ENCODE measurements at places on chromosomes 7 and 10. TPM values are rescaled to one million over a fixed set of nuclear protein-coding genes. Genes with fewer than 3 reads are reported as not detected.

AGFG2 gene
- total RNA-seq: 10.2 TPM

- no peak for DNase-seq
These were observed 18.1 kb downstream of the STRA8 start for GRCh38 chr7:135251496-135252391.

DNA sequence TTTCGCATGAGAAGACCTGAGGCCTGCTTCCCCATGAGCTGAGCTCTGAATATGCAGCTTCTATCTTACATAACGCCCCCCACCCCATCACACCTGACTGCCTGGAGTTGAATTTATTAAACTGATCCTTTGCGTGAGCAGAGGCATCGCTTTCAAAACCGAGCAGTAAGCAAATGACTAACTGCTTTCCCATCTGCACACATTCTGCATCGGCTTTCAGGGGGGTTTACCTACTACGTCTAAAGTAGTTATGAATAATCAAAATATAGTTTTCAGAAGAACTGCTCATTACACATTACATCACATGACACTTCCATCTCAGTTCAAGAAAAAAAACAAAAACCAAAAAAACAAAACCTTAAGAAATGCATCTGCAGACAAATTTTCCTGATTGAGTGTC, 54.7 kb upstream of the EGR2 start:
- DNase-seq: no peak

PLAU gene
- total RNA-seq: 169 TPM

DNA sequence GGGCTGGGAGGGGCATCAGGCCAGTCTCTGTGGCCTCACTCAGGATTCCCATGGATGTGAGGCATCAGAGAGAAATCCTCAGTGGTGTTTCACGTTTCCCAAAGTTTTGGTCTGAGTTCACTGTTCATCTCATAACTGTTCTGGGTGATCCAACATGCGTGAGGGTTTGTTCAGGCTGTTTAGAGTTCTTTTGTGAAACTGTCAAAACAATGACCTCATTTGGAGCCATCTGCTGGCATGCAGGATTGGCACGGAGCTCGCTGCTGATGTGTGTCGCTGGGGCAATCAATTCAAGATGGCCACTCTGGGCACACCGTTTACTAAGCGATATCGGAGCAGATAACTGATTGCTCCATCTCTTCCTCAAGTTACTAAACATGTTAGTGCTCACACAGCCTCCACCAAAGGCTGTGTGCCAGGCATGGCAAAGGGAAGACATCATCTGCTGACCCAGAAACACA, 365.6 kb downstream of the WDR11 start:
- peak; percentile 50 for DNase-seq

DNA sequence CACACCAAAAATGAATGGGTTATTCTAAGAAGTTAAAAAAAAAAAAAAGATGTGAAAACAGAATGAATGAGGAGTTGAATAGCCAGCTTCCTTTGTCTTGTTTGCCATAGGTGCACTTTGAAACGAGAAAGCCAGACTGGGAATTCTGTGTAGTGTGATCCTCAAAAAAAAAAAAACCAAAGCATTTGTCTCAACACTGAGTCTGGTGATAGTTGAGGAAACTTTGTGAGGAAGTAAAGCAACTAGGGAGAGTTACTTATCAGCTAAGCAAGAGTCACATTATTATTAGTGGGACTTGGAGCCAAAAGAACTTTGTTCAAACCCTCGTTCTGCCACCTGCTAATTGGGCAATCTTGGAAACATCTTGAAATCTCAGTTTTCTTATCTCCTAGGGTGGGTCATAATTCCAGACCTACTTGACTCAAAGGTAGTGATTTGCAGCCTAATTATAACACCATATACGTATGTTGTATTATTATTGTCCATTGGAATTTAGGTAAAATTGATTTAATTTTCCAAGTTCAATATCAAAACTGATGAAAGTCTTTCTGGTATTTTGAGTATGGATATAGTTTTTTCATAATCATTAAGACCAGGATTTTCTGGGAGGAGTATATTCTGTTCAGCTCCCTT, 99.8 kb upstream of the GJD4 start:
- no peak for DNase-seq

- DNase-seq: no peak
These were observed 187.7 kb downstream of the TNS3 start for GRCh38 chr7:47394216-47394615.

DNA sequence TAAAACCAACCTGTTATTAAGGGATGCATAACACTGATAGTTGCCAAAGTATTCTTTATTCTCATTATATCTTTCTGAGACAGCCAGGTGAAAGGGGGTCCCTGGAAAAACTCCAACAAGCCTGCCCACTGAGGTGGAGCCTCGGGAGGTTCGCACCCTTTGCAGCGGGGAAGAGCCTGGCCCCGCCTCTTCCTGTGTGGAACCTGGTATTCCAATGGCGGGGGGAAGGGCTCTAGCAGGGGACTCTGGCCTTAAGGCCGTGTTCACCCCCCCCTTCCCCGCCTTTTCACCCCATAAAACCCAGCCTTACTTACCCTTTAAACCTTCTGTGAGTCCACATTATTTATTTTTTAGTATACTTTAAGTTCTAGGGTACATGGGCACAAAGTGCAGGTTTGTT, 62.4 kb upstream of the PDK4 start:
- DNase-seq: no peak

PLEKHS1 gene
- not detected for total RNA-seq

- DNase-seq: no peak
These were observed 111.1 kb upstream of the NPY start for GRCh38 chr7:24172856-24173255.

- no peak for DNase-seq
These were observed 131.6 kb downstream of the CD36 start for GRCh38 chr7:80770061-80770460.

ZNF485 gene
- 1.9 TPM for total RNA-seq

GNAT3 gene
- not detected for total RNA-seq

NEURL1 gene
- total RNA-seq: not detected

GRCh38 chr7:4065190-4065589, 616.9 kb upstream of the FOXK1 start:
- no peak for DNase-seq

DNA sequence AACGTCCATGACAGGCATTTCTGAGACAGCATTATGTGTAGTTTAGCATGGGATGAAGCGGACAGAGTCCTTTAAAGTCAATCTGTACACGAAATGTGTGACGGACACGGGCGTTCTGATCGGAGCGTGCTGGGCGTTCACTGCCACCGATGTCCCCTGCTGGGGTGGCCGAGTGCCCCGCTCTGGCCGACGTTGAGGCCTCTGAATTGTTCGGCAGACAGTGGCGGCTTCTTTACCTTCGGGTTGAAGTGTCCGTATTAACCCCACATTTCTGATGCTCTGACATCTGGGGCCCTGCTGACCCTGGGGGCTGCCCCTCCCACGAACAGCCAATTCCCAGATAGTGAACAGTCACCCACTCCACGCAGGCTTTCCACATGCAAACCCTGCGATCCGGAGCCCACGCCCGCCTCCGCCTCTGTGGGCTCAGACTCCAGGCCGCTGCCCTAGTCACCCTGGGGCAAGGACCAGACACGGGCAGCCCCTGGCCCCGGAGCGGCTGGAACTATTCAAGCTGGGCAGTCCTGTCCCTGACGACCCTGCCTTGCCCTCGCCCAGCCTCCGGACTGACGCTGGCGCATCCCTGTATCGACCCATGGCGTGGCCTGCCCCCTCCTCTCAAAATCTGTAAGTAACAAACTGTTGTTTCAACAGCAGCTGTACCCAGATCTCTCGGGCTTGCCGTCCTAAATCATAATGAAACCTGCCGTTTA, 445.7 kb downstream of the PTPRN2 start:
- no peak for DNase-seq

- peak; percentile 2 for DNase-seq
These were observed 217.8 kb upstream of the AGK start for GRCh38 chr7:141333459-141333858.

GRCh38 chr7:23742051-23742450, 32.0 kb downstream of the STK31 start:
- no peak for DNase-seq

GRCh38 chr10:78851647-78852046, 217.1 kb upstream of the ZMIZ1 start:
- no peak for DNase-seq

DNA sequence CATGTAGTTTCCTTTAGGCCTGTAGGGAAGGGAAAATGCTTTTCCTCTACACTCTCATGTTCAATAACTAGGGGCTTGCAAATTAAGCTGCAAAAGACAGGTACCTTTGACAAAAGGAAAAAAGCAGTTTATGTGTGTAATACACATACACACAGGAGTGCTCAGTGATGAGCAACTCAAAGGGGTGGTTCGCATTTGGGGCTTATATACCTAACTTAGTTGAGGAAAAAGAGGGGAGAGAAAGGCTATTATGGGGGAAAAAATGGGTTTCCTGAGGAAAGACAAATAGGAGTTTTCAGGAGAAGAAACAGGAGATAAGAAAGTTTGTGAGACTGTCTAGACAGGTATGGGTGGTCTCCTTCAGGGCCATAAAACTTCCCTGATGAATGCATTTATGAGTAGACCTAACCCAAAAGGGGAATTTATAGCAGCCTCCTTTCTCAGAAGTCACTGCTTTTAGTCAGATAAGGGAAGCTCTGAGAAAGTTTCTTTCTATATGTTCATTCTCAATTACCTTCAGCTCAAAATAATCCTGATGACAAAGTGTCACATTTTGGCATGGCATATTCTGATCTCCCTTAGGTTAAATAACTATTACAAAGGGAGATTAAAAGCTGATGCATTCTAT, 55.2 kb upstream of the EZH2 start:
- DNase-seq: no peak

DNA sequence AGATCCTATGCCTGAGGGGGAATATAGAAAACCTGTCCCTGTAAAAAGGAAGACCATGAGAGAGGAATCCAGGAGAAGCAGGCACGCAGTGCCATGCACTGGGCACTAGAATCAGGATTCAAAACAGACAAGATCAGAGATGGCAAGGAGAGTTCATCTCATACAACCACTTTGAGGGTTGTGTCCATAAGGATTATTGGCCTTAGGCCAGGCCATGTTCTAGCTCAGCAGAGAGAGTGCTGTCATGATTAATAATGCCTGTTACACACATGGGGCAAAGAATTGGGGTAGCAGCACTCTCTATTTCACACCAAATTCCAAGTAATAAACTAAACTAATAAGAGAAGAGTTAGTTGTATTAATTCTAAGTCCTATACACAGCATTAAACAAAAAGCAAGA, 29.1 kb downstream of the EZH2 start:
- no peak for DNase-seq

- no peak for DNase-seq
These were observed 52.8 kb downstream of the NAMPT start for GRCh38 chr7:106231856-106232490.

- no peak for DNase-seq
These were observed 255.3 kb downstream of the STK31 start for GRCh38 chr7:23965296-23965695.

GRCh38 chr7:124187962-124188361, 155.1 kb upstream of the TMEM229A start:
- DNase-seq: no peak

GRCh38 chr7:150432915-150433892, 17.2 kb upstream of the GIMAP8 start:
- no peak for DNase-seq

GRCh38 chr10:103612462-103613365, 119.2 kb downstream of the NEURL1 start:
- DNase-seq: no peak

DNA sequence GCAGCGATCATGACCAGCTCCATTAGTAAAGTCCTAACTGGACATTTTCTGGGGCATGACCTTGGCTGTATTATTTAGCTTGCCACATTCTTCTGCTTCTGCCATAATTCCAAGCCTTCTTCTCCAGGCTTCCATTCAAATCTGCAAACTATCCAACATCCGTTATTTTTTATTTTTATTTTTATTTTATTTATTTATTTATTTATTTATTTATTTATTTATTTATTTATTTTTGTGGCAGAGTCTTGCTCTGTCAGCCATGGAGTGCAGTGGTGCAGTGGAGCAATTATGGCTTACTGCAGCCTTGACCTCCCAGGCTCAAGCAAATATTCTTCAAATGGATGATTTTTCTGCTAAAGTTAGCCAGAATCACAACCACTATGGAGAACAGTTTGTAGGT, 187.2 kb upstream of the CDK1 start:
- DNase-seq: no peak

DNA sequence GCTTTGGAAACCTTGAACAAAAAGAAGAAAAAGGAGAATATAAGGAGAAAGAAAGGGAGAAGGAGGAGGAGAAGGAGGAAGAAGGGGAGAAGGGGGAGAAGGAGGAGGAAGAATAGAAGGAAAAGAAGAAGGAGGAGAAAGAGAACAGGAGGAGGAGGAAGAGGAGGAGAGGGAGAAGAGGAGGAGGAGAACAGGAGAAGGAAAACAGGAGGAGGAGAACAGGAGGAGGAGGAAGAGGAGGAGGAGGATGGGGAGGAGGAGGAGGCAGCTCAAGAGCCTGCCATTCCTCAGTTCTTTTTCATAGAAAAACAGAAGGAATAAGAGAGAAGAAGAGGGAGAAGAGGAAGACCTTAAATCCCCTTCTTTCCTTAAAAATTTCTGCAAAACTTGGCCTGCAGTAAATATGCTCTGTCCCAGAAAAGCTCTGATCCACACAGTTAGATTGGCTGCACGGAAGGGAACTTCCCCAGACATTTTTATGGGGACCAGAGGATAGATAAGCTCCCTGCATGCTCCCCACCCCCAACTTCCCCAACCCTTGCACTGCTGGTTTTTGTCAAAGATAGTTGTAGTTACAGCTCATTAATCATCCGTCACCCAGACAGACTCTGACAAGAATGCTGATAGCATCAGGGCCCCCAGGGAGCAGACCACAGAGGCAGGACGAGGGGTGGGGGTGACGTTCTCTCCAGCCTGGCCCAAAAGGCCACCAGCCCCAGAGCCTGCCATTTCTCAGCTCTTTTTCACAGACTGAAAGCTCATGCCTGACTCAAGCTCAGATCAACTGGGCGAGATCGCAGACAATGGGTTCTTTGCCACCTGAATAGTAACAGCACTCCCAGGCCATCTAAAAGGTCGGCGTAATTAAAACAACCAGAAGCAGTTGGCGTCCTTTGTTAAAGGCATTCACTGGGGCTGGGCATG, 34.5 kb upstream of the LYZL1 start:
- DNase-seq: no peak

- DNase-seq: no peak
These were observed 49.3 kb upstream of the ZNF716 start for GRCh38 chr7:57400531-57401155.

SVOPL gene
- total RNA-seq: not detected

- no peak for DNase-seq
These were observed 8.0 kb downstream of the KMT2E start for GRCh38 chr7:105021967-105022366.

DNA sequence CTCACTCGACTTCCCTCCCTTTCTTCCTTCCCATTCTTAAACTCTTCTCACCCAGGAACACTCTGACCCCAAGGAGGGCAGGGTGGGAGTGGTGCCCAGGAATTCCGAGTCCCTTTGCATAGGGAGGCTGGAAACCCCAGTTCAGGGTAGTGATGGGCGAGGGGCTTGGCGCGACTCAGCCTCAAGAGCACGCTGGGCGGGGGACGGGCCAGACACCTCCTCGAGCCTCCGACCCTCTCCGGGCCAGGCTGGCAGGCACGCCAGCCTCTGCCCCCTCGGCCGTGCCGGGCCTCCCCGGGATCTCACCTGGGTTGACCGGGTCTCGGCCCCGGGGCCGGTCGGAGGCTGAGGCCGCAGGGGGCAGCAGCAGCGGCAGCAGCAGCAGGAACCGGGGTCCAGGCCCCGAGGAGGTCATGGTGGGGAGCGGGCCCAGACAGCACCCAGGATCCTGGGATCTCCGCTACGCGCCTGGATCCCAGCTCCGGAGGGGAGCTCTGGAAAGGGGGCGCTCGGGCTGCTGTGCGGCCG, 457 bp downstream of the PLOD3 start:
- DNase-seq: no peak

GRCh38 chr7:67620216-67620933, 623.7 kb downstream of the TYW1 start:
- no peak for DNase-seq
